ENCODE measurements at places on chromosomes 7 and 10. TPM values are rescaled to one million over a fixed set of nuclear protein-coding genes. Genes with fewer than 3 reads are reported as not detected.

GRCh38 chr7:112510001-112510742, 29.4 kb downstream of the LSMEM1 start:
- DNase-seq, result peak; percentile 87

DNA sequence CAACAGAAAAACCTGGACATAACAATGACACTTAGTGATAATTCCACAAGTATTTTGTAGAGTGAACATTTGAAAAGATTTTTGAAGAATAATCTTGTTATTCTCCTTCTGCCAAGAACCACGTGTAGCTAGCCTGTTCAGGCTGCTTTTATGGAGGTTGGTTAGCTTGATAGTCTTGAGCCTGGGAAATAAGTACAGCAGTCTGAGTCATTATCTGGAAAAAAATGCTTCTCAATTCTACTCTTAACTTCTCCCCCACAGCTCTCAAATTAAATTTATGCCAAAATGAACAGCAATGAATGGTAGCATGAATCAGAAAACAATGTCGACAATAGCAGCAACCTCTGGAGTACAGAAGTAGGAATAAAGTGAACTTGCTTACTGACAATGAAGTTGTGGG, 63.2 kb downstream of the GPR37 start:
- DNase-seq, result peak; percentile 49

- DNase-seq, result no peak
Observed at GRCh38 chr10:102959360-102959759, 41.3 kb downstream of the CNNM2 start.

DNA sequence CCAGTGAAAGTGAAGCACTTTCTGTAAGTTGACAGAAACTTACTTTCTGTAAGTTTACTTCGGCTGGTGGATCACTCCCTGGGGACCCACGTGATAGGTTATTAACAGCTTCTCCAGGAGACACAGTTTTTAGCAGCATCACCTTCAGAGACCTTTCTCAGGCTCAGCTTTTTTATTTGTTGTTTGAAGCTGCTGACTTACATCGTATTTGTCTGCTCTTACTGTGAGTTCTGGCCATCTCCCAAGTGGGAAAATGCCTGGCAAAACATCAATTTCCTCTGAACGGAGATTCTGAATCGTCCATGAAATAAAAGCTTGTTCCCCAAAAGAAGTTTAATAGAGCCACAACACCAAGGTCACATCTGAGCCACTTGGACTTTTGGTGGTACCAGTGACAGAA, 178.7 kb upstream of the PODXL start:
- DNase-seq, result no peak

- DNase-seq, result peak; percentile 52
Observed at GRCh38 chr10:72260239-72260975, 13.3 kb upstream of the DDIT4 start.

DNA sequence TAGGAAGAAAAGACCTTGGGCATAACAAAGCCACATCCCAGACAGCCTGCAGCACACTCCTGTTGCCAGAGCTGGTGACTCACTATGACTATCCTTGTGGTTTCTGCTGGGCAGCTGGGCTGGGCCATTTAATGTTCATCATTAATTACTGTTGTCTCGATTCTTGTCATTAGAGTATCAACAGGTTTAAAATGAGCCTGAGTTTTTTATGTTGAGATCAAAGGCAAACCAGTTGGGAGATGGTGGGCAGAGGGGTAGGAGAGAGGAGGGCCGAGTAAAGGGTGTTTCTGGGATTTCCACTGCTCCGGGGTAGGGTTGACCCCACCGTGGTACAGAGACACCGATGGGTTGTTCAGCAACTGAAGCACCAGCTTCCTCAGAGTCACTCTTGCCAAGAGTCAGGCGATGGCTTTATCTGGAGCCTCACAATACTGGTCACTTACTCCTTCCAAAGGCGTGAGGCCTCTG, 128.7 kb upstream of the LYZL1 start:
- DNase-seq, result peak; percentile 96

GRCh38 chr10:70269741-70270140, 14.1 kb downstream of the NPFFR1 start:
- no peak for DNase-seq

- DNase-seq, result peak; percentile 43
Observed at GRCh38 chr10:97081621-97082235, 104.0 kb downstream of the SLIT1 start.

GRCh38 chr7:113246738-113247137, 128.4 kb upstream of the SMIM30 start:
- no peak for DNase-seq

DNA sequence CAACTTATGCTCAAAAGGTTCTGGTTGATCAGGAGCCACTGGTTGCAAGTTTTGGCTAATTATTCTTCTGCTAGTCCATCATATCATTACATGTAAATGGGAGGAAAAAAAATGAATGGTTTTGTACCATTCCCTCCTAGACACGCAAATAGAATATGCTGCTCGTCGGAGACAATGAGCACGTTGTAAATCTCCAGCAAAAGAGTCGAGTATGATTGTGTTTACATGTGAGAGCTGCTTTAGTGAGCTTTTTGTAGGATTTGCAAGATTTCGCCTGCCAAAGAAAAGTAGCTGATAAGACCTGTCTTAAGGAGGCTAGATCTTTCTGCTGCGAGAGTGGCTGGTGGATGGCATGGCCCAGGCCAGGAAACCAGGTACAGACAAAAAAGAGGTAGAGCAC, 109.0 kb downstream of the ZMYND11 start:
- DNase-seq, result no peak

DNA sequence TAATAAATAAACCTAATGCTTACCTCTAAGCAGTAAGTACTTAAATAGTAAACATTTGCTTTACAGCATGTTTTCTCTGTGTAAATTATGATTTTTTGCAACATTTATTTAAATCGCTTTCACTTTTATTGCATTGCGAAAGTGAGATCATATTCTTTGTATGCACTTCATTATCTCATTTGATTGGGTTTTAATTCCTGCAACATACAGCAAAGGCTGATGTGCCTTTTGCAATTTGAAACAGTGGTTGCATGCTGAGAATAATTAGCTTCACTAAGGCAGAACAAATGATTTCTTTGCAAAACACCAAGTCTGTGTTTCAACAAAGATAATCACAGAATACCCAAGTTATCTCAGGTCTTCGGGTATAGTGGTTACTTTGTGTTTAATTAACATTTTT, 16.3 kb upstream of the THSD7A start:
- peak; percentile 26 for DNase-seq

Gene RNF148
- total RNA-seq, result 0.83 TPM
